ENCODE measurements at places on chromosomes 7 and 10.

- DNase-seq: no peak
These were observed 287.0 kb upstream of the CDC14C start for GRCh38 chr7:48637382-48637781.

DNA sequence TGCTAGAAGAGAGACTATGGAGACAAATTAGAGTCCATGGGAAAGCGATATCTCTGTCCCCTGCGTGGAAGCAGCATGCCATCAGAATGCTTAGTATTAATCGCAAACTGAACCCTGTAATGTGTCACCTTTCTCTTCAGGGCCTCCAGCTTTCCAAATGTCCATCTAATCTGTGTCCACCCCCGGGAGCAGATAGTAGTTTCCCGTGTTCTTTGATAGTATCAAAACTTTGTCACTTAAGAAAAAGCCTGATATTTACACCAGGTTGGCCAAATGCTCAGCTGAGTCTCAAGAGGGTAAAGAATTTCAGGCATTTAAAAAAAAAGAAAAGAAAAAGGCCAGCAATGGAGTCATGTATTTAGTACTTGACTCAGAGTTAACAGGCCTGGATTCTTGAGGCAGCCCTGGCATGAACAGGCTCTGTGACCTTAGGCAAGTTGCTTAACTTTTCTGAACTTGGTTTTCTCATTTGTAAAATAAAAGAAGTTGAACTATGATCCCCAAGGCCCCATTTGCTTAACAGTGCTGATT lies 10.4 kb upstream of the GSAP start:
- DNase-seq: no peak

DNA sequence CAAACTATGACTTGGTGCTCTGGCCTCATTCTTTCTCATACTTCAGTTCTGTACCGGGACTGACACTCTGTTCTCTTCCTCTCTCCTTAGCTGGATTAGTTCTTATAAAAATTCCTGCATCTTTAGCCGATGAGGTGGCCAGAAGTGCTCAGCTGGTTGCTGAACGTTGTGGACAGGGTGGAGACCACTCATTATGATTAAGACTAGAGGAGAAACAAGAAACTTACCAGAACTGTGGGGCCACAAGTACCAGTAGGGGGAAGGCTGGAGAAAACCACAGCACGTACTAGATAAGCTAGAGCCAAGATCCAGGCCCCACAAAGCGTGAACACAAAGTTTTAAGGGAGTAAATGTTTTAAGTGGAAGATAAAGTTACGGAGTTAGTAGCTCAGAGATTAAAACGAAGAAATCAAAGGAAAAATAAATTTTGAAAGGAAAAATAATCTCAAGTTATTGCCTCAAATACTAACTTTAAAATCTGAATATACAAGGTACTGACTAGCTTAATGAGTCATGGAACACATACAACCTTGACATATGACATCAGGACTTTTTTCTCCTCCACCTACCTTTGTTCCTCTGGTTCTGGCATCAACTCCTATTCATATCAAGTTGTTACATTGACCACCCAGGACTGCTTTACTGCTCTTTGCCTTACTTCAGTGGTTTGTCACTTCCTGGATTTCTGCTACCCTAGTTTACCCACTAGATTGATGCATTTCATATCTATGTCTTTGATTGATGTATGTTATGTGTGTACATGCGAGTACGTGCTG lies 469.0 kb downstream of the TFEC start:
- no peak for DNase-seq

- DNase-seq: no peak
These were observed 120.6 kb downstream of the CLEC2L start for GRCh38 chr7:139643951-139644585.

- DNase-seq: no peak
These were observed 56.4 kb upstream of the ECHDC3 start for GRCh38 chr10:11685787-11686218.

DNA sequence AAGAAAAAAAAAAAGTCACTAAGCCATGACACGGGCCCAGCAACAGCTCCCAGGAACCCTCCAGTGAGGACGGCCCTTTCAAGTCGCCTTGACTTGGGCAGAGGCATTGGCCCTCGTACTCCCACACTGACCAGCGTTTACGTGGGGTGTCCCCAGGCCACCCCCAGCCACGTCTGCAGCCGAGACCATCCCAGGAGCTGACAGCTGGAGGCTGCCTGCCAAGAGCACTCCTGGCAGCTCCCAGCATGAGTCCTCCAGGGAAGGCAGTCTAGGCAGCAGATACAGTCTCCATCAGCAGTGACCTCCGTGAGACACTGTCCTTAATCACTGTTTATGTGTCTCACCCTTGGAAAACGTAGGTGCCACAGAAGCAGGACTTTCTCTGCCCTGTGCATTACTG lies 86.5 kb downstream of the PROSER2 start:
- DNase-seq: no peak

- DNase-seq: no peak
These were observed 457.6 kb upstream of the LRRN3 start for GRCh38 chr7:110633313-110633712.

DNA sequence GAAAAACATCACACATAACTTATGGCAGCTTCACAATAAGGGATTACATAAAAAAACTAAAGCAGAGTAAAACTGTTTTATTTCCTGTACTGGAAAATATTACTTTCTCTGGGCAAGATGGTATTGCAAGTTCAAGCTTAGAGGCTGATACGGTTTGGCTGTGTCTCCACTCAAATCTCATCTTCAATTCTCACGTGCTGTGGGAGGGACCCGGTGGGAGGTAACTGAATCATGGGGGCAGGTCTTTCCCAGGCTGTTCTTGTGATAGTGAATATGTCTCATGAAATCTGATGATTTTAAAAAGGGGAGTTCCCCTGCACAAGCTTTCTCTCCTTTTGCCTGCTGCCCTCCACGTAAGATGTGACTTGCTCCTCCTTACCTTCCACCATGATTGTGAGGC lies 5.1 kb upstream of the LRRC27 start:
- DNase-seq: no peak

- no peak for DNase-seq
These were observed 111.7 kb upstream of the COBL start for GRCh38 chr7:51428217-51428887.

- no peak for DNase-seq
These were observed 37.2 kb downstream of the TMEM120A start for GRCh38 chr7:75957021-75957736.

DNA sequence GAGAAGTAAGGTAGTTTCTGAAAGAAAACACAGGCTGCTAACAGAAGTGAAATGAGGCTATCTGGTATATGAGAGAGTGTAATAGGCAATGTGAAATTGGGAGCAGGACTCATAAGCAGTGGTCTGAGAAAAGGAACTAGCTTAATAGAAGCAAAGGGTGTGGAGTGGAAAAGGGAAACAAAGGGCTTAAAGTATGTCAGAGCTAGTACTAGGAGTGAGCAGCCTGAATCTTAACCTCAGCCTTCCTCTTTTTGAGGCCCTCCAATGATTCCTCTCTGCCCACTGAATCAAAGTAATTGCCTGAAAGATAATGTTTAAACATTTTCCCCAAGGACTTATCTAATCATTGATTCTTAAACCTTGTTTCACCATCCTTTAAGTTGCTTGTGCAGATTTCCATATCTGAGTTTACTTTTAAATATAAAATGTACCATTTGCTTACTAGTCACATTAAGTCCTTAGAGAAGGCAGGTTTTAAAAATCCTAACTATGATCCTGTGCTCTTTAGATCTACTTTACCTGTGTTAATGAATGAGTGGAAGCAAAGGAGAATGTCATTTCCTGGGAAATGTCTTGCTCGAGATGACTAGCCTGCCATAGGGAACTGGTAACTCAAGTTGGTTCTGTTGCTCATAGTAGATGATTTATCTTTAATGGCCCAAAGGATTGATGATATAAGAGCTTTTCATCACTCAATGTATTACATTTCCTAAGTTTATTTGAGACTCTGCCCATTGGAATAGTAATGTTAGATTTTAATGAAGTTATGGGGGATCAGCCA lies 155.0 kb downstream of the SKAP2 start:
- DNase-seq: no peak

- DNase-seq: no peak
These were observed 22.6 kb downstream of the PALS2 start for GRCh38 chr7:24595671-24596418.

DNA sequence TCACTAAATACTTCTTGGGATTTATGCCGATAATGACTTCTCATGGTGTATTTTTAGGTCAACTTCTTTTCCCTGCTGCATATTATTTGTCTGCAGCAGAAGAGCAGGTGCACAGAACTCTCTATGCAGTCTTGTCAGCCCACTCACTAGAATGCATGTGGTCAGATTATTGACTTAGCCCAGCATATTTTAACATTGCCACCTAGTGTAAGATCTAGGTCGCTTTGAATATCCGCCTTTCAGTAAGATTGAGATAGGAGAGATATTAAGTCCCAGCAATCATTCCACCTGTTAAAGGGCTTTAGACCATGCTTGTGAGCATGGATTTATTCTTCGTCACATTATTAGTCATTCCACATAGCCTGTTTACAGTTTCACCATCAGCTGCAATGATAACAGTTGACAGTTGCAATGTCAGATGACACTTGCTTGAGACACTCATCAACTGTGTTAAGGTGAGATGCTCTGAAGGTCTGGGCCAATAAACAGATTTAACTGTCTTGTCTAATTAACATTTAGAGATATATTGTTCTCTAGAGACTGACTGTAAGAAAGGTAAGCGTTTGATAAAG lies 491.7 kb downstream of the ARL4A start:
- DNase-seq: no peak

GRCh38 chr7:85159003-85159402 lies 27.9 kb downstream of the SEMA3D start:
- no peak for DNase-seq

- no peak for DNase-seq
These were observed 98.1 kb downstream of the TCF7L2 start for GRCh38 chr10:113047963-113048781.

Measured in nucleus accumbens (tissue), 56 donors.